ENCODE measurements at places on chromosomes 12 and 14. TPM values are rescaled to one million over a fixed set of nuclear protein-coding genes. Genes with fewer than 3 reads are reported as not detected.
A peak's percentile ranks its signal among the peaks of the same experiment; 100 is the strongest.

The NPFF gene
- 0.51 TPM for total RNA-seq

DNA sequence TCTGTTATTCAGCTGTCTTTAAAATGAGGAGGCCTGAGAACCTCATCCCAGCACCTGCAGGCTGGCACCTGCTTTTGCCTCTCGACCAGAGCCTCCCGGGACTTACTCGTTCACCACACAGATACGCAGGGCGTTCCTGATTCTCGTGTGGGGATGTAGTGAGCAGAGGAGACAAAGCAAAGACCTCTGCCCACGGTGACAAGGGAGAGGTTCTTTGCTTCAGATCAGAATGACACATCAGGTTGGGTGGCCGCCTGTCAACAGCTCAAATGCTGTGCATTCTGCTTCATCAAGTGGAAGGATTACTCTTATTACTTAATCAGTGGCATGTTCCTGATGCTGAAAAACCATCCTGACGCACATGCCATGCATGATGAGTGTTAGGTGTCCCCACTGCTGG, 24.4 kb downstream of the DEGS2 start:
- no peak for DNase-seq

GRCh38 chr12:26461776-26462175, 266.4 kb downstream of the SSPN start:
- no peak for DNase-seq

DNA sequence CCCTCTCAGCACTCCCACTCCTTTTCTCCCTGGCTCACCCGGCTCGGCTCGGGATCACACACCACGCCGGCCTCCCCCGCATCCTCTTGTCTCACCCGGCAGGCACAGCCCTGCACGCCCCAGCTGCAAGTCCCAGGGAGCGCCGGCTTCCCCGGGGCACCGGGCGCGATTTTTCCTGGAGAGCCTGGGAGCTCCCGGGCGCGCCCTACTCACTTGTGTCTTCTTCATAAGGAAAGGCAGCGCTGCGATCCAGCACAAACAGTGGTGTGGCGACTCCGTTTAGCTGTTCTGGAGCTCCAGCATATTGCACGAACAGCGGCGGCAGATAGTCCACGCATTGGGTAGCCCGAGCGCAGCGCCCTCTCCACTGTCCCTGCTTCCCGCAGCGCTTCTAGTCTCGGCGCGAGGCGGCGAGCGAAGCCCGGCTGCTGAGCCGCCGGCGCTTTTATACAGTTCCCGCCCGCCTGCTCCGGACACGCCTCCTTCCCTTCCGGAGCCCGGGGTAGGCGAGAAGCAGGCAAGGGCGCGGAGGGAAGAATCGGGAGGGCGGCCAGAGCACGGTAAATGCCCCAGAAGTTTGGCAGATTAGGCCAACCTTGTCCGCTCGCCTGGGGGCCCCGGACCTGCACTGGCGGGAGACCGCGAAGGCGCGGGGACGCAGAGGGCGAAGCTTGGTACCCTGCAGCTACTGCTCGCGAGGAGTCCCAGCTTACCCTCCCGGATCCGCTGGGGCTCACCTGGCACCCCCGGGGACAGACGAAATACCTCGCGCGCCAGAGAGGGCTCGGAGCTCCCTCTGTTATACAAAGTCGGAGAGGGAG, at the start of gene KITLG:
TSS of gene KITLG (minus strand) at position 421 of the 821 bp plus-strand sequence. CDS start at position 228, 193 bp downstream.
- peak; percentile 56 for DNase-seq

GRCh38 chr12:116067892-116068291, 209.6 kb downstream of the MED13L start:
- peak; percentile 26 for DNase-seq

- DNase-seq, result no peak
These were observed 71.0 kb downstream of the TESC start for GRCh38 chr12:117028254-117028653.
